ENCODE measurements at places on chromosomes 1 and 21. TPM values are rescaled to one million over a fixed set of nuclear protein-coding genes. Genes with fewer than 3 reads are reported as not detected.

GRCh38 chr1:89780721-89781120 lies 40.1 kb upstream of the LRRC8D start:
- H3K4me1 ChIP-seq, result no peaks in the 10 kb centered on the region
- no peak overlapping the region for H3K4me3 ChIP-seq
- no peaks in the 10 kb centered on the region for H3K36me3 ChIP-seq
- no peak for DNase-seq
- no peak overlapping the region for H3K27ac ChIP-seq

DNA sequence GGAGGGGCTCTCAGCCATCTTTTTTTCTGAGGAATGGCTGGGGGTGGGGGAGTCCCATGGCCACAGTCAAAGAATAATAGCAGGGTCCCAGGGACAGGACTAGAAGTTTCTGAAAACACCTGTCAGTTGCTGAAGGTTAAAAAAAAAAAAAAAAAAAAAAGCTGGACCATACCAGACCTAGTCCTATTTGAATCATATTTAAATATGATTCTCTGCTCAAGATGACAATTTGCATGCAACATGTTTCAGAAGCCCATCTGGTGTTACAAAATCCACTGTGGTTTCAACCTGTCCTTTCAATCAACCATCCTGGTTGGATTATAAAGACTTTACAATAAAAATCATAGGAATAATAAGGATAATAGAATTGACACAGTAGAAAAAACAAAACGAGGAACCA lies 153.7 kb downstream of the TENT5C start:
- H3K4me1 ChIP-seq, result no peaks in the 10 kb centered on the region
- no peaks in the 10 kb centered on the region for H3K36me3 ChIP-seq
- H3K27ac ChIP-seq, result no peak overlapping the region

DNA sequence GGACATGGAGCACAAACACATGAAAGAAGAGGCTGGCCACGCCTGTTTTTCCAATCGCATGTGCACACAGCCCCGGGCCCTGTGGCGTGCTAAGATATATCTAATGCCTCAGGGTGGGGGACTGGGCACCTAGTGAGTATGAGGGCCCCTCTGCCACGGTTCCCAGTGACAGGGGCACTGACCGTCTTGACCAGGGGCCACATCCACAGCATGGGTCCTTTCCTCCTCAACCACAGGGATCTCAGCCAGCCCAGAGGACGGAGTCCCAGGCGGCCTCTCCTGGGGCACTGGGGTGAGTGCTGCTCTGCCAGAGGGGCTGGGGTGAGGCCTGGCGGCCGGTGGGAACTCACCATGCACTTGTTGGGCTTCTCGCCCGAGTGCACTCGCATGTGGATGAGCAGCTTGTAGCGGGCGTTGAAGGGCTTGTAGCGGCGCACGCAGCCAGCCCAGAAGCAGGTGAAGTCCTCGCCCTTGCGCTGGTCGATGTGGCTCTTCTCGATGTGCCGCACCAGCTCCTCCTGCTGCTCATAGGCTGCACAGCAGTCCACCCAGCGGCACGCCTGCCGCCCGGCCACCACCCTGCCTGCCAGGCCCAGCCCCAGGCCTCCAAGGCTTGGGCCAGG lies 134.7 kb downstream of the DMRTB1 start:
- H3K4me3 ChIP-seq, result no peak overlapping the region
- H3K36me3 ChIP-seq, result no peaks in the 10 kb centered on the region
- no peaks in the 10 kb centered on the region for H3K27me3 ChIP-seq
- DNase-seq, result no peak
- H3K4me1 ChIP-seq, result no peaks in the 10 kb centered on the region

DNA sequence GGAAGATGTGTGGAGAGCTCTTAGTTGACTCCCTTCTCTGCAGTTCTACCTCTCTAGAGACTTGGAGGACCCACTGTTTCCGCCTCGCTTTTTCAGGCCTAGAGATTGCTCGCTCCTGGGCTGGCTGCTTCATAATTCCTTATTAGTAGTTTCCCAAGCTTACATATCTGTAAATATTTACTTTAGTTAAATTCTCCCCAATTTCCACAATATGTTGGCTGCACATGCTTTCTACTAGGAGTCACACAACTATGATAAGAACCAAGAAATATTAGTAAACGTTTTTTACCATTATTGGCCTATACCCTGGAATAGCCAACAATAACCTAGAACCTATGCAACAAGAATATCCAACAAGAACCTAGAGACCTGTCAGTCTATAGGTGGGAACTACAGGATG lies 129.0 kb upstream of the RUNX1 start:
- DNase-seq, result no peak
- H3K4me1 ChIP-seq, result no peaks in the 10 kb centered on the region
- no peak overlapping the region for H3K4me3 ChIP-seq
- H3K36me3 ChIP-seq, result no peaks in the 10 kb centered on the region
- no peak overlapping the region for H3K27ac ChIP-seq

- no peak overlapping the region for H3K4me3 ChIP-seq
- no peaks in the 10 kb centered on the region for H3K4me1 ChIP-seq
- no peak for DNase-seq
- no peak overlapping the region for H3K27ac ChIP-seq
- no peaks in the 10 kb centered on the region for H3K36me3 ChIP-seq
Observed at GRCh38 chr1:21451981-21452411, 12.1 kb downstream of the NBPF3 start.

- peak overlapping the region; percentile 98 for H3K27ac ChIP-seq
- no peak for DNase-seq
- H3K4me3 ChIP-seq, result peak overlapping the region; percentile 25
- H3K36me3 ChIP-seq, result no peaks in the 10 kb centered on the region
- peaks cover 75% of the 10 kb centered on the region for H3K4me1 ChIP-seq
- no peaks in the 10 kb centered on the region for H3K27me3 ChIP-seq
Observed at GRCh38 chr1:156126630-156127534, 12.4 kb downstream of the LMNA start.

DNA sequence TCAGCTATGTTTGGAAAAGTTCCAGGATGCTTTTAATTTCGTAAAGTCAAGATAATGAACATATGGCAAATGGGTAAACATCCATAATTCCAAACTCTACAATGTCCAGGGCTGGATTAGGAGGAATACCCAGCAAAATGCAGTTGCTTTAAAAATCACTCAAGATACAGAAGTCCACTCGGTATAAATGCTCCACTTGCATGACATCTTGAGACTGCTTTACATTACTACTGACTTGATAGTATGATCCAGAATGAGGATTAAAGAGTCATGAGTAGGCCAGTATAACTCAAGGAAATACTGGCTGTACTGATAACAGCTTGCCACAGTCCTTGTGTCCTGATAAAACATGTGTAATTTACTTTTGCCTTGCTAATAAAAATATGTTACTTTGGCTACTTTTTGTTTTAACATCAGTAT lies 58.3 kb upstream of the ANGPTL3 start:
- no peak overlapping the region for H3K4me3 ChIP-seq
- no peaks in the 10 kb centered on the region for H3K27me3 ChIP-seq
- no peak for DNase-seq
- H3K36me3 ChIP-seq, result peaks cover 3% of the 10 kb centered on the region

EDN2 gene
- 2.3 TPM for total RNA-seq

LAX1 gene
- 0.88 TPM for total RNA-seq

NTRK1 gene
- total RNA-seq, result 4.9 TPM

- H3K27me3 ChIP-seq, result no peaks in the 10 kb centered on the region
- DNase-seq, result no peak
- no peaks in the 10 kb centered on the region for H3K4me1 ChIP-seq
- no peaks in the 10 kb centered on the region for H3K36me3 ChIP-seq
- no peak overlapping the region for H3K27ac ChIP-seq
- no peak overlapping the region for H3K4me3 ChIP-seq
Observed at GRCh38 chr1:231828182-231828920, 201.8 kb downstream of the DISC1 start.

GUCA2B gene
- total RNA-seq, result not detected

KCNE1 gene
- total RNA-seq, result 1.6 TPM

GRCh38 chr1:162206300-162206699 lies 136.8 kb downstream of the NOS1AP start:
- no peaks in the 10 kb centered on the region for H3K27me3 ChIP-seq
- no peak overlapping the region for H3K4me3 ChIP-seq
- DNase-seq, result no peak
- no peak overlapping the region for H3K27ac ChIP-seq
- no peaks in the 10 kb centered on the region for H3K36me3 ChIP-seq

- no peak for DNase-seq
- no peaks in the 10 kb centered on the region for H3K27me3 ChIP-seq
- no peaks in the 10 kb centered on the region for H3K4me1 ChIP-seq
- H3K36me3 ChIP-seq, result no peaks in the 10 kb centered on the region
Observed at GRCh38 chr1:168618886-168619285, 42.5 kb downstream of the XCL1 start.

- no peak overlapping the region for H3K4me3 ChIP-seq
- DNase-seq, result no peak
- no peaks in the 10 kb centered on the region for H3K27me3 ChIP-seq
- no peaks in the 10 kb centered on the region for H3K4me1 ChIP-seq
Observed at GRCh38 chr1:169184812-169185211, 78.3 kb downstream of the ATP1B1 start.

- H3K27ac ChIP-seq, result no peak overlapping the region
- H3K36me3 ChIP-seq, result no peaks in the 10 kb centered on the region
- H3K4me1 ChIP-seq, result no peaks in the 10 kb centered on the region
- no peaks in the 10 kb centered on the region for H3K27me3 ChIP-seq
Observed at GRCh38 chr1:15489052-15489736, 13.3 kb downstream of the CELA2B start.

LEMD1 gene
- total RNA-seq, result not detected

GRCh38 chr1:175303201-175303707 lies 110.7 kb upstream of the KIAA0040 start:
- no peaks in the 10 kb centered on the region for H3K4me1 ChIP-seq
- no peak overlapping the region for H3K27ac ChIP-seq
- H3K4me3 ChIP-seq, result no peak overlapping the region
- no peak for DNase-seq

All from breast epithelium (tissue), 4 donors.